ENCODE measurements at places on chromosomes 13 and 19. TPM values are rescaled to one million over a fixed set of nuclear protein-coding genes. Genes with fewer than 3 reads are reported as not detected.

DNA sequence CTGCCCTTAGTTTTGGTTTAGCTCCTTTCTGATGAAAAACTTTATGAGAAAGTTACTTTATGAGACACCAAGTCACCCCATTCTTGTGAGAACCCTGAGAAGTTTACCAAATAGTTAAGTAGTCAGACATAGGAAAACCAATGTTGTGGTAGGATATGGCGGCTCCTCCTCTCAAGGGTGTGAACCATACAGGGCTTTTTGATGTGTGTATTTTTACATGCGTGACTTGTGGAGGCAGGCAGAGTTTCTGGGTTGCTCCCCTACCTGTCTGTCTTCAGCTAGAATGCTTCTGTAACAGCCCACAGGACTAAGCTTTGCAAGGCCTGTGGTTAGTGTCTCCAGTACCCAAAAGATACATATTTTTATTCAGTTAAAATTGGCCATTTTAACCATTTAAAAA, 18.3 kb downstream of the UBAC2 start:
- DNase-seq = no peak

DNA sequence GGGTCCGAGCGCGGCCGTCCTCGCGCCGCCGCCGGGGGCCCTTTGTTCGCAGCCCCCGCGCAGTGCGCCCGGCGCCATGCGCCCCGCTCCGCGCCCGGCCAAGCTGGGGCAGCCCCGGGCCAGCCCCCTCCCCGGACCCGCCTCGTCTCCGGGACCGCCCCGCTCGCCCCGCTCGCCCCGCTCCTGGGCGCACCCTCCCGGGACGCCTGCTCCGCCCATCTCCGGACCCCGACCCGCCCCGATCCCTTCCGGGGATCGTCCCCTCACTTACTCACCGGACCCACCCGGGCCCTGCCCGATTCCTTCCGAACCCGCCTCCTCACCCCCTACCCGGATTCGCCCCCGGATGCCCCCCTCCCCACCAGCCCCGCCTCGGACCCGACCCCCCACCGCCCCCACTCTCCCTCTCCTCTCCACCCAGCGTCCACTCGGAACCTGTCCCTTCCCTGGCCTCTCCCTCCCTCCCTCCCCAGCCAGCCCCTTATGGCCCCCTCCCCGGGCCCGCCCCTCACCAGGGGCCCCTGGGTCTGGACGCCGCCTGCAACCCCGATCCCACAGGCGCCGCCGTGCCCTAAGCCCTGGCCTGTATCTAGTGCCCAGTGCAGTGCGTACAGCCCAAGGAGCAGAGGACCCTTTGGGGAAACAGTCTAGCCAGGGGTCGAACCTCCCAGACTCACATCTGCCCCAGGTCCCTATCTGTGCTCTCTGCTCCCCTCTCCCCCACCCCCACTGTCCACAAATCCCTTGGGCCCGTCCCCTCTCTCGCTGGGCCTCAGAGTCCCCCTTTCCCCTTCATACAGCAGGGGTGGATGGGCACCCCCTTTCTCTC, at the start of gene CPAMD8:
Gene CPAMD8, minus strand, starts transcription at position 105 of the 829 bp plus-strand sequence. CDS start 168 bp downstream, outside the sequence.
- DNase-seq = no peak

- DNase-seq = no peak
These were observed 199.5 kb downstream of the ATP8A2 start for GRCh38 chr13:25571237-25571636.

GRCh38 chr13:43965459-43965845, 85.7 kb downstream of the LACC1 start:
- no peak for DNase-seq

DNA sequence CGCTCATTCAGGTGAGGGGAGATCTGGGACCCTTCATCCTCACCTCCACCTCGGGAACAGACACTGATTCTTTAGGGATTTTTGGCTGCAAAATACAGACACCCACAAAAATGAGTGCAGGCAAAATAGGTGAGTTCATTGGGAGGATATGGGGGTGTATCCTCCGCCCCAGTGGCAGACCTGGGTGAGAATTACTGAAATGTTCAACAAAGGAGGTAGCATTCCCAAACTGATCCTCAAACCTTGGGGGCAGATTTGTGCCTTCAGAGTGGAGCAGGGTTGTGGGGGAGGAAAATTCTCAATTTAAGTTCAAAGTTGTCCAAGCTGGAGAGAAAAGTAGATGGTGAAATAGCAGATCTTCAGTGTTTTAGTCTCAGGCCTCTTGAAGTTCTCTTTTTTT, 31.3 kb upstream of the SIN3B start:
- DNase-seq = no peak

- DNase-seq = no peak
These were observed 187.7 kb downstream of the SHISA2 start for GRCh38 chr13:25864116-25864515.

DNA sequence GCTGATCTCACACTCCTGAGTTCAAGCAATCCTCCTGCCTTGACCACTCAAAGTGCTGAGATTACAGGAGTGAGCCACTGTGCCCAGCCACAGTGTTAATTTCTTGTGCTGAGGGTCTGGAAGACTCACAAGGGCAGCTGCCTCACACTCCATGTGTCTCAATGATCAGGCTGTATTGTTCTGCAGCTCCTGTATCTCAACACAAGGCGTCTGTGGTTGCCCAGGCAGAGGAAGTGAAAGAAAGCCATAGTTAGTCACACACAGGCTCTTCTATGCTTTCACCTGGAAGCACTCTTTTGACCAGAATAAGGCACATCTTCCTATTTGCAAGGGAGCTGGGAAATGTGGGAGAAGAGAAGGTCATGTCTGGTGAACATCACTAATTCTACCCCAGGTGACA, 107.3 kb upstream of the ZNF507 start:
- no peak for DNase-seq

- no peak for DNase-seq
These were observed 29.0 kb upstream of the NBEA start for GRCh38 chr13:34913040-34913439.

DNA sequence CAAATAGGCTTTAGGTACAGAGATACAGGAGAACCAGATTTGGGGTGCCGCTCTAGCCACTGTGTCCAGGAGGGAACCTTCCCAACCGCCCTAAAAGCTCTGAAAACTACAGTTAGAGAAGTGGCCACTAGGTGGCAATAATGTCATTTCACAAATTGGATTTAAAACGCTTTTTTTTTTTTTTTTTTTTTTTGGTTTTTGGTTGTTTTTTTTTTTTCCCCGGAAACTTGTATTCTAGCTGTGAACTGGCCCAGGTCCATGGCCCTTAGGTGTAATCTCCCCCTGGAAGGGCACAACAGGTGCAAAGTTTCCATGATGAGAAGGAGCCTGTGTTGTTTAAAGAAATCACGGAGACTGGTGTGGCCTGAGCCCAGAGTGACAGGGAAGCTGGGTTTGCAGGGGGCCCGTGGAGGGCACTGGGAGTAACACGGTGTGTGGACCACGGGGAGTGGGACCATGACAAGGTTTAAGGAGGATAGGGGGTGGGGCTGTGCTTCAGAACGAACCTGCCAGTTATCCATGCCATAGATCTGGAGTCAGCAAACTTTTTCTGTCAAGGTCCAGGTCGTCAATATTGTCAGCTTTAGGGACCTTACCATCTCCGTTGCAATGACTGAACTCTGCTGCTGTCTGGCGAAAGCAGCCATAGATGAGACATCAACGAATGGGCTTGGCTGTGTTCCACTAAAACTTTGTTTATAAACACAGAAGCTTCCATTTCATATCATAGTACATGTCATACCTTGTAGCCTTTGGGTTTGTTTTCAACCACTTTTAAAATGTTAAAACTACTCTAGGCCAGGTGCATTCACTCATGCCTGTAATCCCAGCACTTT, 10.1 kb downstream of the OR1I1 start:
- DNase-seq = no peak

GRCh38 chr19:1351381-1351851, 32.3 kb upstream of the NDUFS7 start:
- DNase-seq = no peak

GRCh38 chr13:109128121-109128520, 498.7 kb downstream of the MYO16 start:
- DNase-seq = no peak

RFPL4A gene
- total RNA-seq = not detected

UQCR11 gene
- 65.6 TPM for total RNA-seq

DENND1C gene
- total RNA-seq = not detected

ZNF610 gene
- total RNA-seq = 20.0 TPM

PSG11 gene
- not detected for total RNA-seq

IGFL3 gene
- total RNA-seq = not detected

All from frontal cortex (tissue), 4 donors.